ENCODE measurements at places on chromosomes 6 and 20. TPM values are rescaled to one million over a fixed set of nuclear protein-coding genes. Genes with fewer than 3 reads are reported as not detected.

- peaks cover 95% of the 10 kb centered on the region for H3K36me3 ChIP-seq
- H3K27me3 ChIP-seq, result no peaks in the 10 kb centered on the region
- no peak overlapping the region for H3K4me3 ChIP-seq
- peak overlapping the region; percentile 89 for H3K27ac ChIP-seq
- no peak for DNase-seq
Observed at GRCh38 chr6:35587167-35587566, 74.5 kb upstream of the TULP1 start.

DNA sequence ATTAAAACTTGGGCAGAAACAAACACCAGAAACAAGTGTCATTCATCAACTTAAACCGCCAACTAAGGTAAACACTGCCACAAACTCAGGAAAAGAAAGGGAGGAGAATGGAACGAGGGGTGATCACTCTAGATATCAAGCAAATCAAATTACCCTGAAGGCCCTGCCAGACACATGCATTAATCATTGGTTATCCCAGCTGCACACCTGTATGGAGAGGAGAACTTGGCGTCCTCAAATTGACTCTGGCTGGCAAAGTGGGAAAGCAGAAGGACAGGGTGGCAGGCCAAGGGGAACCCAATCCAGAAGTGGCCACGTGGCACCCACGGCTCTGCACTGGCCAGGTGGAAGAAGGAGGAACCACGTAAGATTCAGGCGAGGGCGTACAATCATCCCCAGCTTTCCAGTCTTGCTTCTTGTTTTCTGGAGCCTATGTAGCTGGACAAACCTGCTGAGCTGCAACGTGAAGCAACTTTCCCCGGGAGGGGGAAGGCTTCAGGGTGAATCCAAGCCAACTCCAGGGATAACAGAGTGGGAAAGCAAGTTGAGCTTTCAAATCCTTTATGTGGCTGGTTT, 156.2 kb upstream of the JARID2 start:
- H3K4me1 ChIP-seq, result peaks cover 4% of the 10 kb centered on the region
- H3K36me3 ChIP-seq, result no peaks in the 10 kb centered on the region
- no peak for DNase-seq
- H3K27me3 ChIP-seq, result no peaks in the 10 kb centered on the region
- peak overlapping the region; percentile 73 for H3K27ac ChIP-seq

DNA sequence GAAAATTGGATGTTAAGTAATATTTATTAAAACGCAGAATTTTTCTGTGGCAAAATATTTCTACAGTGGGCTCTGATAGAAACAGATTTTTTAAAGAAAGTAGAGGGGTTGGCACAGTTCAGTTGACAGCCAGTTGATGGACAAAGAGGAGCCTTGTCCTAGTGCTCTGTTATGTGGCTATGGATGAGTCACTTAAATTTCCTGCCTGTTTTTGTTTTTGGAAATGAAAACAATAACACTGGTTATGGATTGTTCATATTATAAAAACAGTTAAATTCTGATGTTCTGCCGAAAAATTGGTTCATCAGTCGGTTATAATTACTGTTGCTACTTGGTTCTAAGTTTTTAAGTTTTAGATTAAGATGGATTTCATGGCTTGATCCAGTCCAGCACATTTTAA, 42.8 kb downstream of the MYO6 start:
- no peaks in the 10 kb centered on the region for H3K4me1 ChIP-seq
- no peak for DNase-seq
- no peaks in the 10 kb centered on the region for H3K27me3 ChIP-seq
- H3K36me3 ChIP-seq, result no peaks in the 10 kb centered on the region
- no peak overlapping the region for H3K4me3 ChIP-seq

DNA sequence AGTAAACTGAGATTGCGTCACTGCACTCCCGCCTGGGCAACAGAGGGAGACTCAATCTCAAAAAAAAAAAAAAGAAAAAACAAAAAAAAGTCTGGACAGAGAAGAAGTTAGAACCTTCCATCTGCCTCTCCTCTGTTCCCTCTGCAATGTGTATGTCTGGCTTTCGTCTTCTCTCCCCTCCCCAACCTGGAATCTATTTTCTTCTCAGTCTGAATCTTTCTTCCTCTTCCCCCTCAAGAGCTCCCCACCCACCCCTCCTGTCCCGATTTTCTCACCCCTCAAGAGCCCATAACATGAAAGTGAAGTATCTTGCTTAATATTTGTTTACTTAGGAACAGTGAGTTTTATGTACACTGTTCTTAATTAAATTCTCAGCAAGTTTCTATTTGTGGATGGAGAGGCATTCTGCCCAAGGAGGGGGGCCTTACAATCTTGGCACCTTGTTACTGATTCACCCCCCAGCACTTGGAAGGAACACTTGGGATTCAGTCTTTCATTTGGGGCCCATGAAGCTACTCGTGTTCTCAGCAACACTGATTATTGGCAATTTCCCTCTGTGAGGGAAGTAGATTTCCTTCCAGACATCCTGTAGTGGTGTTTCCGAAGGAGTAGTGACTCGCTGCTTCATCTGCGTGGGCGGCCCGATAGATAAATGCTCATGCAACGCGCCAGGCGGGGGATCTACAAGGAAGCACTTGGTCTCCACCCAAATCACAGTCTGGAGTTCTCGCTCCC, 69.3 kb upstream of the SRSF6 start:
- H3K27ac ChIP-seq, result no peak overlapping the region
- H3K4me3 ChIP-seq, result no peak overlapping the region
- DNase-seq, result no peak

DNA sequence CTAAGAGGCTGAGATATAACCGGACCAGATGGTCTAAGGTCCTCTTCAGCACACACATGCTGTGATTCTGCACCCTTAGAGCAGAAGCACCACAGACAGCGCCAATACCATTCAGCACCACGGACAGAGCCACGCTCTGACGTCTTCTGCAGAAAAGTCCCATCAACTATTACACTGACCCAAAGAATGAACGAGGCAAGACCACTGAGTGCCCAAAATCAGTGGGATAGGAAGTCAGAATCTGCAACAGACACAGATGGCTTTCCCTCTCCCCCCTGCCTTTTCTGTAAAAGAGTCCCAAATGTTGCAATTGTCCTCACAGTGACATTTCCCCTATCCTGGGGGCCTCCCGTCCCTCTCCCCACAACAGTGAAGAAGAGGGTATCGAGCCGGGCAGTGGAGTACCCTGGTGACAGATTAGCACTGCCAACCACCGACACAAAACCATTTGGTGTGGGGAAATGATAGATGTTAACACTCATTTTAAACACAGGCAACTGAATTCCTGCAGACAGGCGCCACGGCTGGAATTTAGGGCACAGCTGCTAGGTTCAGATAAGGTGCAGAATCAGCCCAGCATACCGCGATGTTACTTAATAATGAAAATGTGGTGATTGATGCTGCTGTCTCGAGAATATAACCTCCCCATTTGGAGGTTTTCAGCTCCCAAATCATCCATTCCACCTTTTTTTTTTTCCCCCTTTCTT, 66.6 kb upstream of the CTNNBL1 start:
- DNase-seq, result no peak
- no peaks in the 10 kb centered on the region for H3K4me1 ChIP-seq

- no peak overlapping the region for H3K4me3 ChIP-seq
- DNase-seq, result no peak
- no peaks in the 10 kb centered on the region for H3K27me3 ChIP-seq
- H3K27ac ChIP-seq, result no peak overlapping the region
Observed at GRCh38 chr20:3190681-3191111, 13.8 kb downstream of the DDRGK1 start.

- no peaks in the 10 kb centered on the region for H3K36me3 ChIP-seq
- no peak overlapping the region for H3K27ac ChIP-seq
- DNase-seq, result no peak
- peaks cover 46% of the 10 kb centered on the region for H3K27me3 ChIP-seq
Observed at GRCh38 chr6:53671111-53671510, 5.6 kb upstream of the KLHL31 start.

DNA sequence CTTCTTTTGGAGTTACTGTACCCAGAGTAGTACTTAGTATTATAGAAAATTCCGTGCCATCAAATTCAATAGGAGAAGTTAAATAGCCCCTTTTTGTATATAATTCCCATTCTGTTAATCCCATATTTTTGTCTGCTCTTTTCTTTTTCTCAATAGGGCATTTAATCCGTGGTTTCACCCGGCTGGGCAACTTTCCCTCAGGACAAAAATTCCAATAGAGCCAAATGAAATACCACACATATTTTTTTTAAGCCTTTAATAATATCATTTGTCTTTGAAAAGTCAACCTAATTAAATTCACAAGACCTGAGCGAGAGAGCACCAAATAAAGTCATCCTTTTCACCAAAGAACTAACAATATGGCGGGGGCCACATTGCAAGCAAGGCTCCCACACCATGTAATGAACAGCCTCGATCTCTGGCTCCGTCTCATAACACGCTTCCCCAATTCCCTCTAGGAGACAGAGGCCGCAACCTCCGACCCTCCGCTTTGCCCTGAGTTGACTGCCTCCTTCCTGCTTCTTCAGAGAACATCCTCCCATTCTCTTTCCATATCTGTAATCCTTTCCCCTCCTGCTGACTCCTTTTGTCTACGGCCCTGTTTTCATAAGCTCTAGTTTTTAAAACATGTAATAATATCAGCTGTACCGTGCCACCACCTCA, 13.6 kb downstream of the NHSL1 start:
- no peaks in the 10 kb centered on the region for H3K27me3 ChIP-seq
- no peak overlapping the region for H3K27ac ChIP-seq

Gene DPPA5
- total RNA-seq, result not detected

Gene COL21A1
- total RNA-seq, result 1.3 TPM

Gene C6orf15
- total RNA-seq, result not detected

Gene CAGE1
- total RNA-seq, result not detected
